ENCODE measurements at places on chromosomes 2 and 18.

DNA sequence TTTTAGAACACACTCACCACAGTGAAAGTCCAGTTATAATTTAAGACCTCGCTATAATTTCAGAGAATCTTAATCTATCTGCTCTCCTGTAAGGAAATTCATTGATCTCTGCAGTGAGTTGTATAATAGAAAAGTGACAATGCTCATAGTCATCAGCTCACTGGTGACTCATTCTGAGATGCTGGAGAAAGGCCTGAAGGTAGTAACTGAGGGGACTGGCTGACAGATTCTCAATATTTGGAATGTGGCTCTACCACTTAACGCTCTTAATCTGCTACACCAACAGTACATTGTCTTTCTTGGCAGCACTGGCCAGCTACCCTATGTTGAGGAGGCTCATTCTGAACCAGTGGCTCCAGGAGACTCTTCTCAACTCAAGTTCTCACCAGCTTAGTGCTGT lies 246.1 kb downstream of the RPRM start:
- DNase-seq = no peak

- DNase-seq = no peak
Observed at GRCh38 chr2:116537811-116538210, 1276.7 kb upstream of the DDX18 start.

DNA sequence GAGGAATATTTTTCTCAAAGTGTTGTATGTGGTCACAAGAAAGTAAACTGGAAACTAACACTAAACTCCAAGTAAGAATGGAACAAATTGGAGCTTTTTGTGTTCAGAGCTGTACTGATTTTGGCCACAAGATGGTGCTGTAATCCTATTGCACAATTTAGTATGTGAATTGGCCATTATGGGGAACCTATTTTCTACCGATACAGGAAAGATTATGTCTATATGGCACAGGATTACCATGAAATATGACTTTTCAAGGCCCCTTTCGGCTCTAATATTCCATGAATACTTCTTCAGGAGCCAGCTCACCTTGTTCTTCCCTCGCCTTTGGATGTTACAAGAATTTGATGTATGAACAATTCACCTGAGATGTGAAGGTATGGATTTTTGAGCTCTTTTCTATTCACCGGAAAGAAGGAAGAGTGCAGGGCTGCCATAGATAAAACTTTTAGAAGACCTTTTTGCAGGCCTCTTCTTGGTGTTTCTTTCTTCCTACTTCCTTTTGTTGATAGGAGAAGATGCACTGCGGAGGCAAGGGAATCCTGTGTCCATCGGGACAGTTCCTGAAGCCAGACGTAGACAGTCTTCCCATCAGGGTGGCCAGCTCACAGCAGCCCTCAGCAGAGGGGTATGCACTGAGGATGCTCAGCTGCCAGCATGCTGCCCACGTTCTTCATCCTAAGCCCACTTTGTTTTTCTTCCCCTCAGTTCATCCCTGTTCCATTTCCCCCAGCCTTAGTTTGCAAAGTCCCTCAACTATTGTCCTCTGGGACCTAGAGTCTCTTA lies 13.3 kb downstream of the MRPL44 start:
- no peak for DNase-seq

DNA sequence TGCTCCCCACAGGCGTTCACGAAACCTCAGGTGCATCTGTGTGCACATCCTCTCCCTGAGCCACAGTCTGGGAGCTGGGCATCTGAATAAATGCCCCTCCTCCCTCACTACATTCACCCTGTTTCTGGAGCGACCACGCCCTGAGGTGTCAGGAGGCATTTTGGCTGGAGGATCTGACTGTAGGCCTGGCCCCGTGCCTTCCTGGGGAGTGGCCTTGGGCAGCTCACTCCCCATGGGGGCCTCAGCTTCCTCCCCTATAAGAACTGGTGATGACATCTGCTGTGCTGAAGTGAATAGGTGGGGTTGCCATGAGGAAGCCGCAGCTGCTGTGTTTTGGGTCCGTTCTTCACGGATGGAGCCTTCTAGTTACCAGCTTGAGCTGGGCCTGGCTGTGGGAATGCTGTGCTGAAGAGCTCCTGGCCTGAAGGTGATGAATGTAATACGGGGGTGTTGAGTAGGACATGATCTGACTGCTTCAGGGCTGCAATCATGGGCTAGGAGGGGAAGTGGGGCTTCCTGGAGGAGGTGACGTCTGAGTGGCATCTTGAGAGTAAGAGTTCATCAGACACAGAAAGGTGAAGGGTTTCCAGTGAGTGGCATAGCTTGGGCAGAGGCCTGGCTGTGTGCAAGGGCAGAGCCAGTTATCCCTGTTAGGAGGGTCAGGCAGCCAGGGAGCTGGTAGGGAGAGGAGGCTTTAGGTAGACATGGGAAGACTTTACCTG lies 58.2 kb downstream of the GLI2 start:
- DNase-seq = no peak

DNA sequence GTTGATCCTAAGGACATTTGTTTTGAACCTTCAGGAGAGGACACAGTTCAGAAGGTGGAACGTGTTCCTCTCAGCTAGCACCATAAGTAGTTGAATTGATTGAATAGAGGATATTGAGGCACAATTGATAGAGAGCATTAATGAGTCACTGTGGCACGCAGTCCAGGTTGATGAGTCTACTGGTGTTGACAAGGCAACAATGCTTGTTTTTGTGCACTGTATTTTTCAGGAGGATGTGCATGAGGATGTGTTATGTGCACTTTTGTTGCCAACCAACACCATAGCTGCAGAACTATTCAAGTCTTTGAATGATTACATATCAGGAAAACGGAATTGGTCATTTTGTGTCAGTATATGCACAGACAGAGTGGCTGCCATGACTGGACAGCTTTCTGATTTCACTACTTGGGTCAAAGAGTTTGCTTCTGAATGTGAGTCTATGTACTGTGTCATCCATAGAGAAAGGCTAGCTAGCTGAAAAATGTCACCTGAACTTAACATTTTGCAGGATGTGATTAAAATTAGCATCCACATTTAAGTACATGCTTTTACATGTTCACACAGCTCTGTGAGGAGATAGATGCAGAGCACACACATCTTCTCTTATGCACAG lies 140.1 kb upstream of the B3GNT2 start:
- no peak for DNase-seq

GRCh38 chr2:233262562-233262961 lies 11.1 kb downstream of the ATG16L1 start:
- no peak for DNase-seq

DNA sequence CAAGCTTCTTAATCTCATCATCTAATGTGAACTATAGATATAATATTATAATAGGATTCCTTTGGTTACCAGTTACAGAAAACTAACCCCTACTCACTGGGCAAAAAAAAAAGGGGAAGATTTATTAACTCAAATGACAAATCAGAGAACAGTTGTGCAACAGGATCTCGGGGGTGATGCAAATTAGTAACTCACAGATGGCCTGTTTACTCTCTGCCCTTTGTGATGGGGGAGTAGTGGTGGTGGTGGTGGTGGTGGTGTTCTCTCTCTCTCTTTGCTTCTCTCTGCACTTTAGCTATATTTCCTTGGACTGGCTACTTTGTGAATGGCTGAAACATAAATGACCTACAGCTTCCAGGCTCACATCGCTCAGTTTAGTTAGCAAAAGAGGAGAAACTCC lies 59.0 kb downstream of the TMEM247 start:
- DNase-seq = no peak

GRCh38 chr2:73981081-73982001 lies 3.4 kb upstream of the TET3 start:
- no peak for DNase-seq

GRCh38 chr2:111167076-111167862 lies 46.6 kb downstream of the BCL2L11 start:
- DNase-seq = no peak

DNA sequence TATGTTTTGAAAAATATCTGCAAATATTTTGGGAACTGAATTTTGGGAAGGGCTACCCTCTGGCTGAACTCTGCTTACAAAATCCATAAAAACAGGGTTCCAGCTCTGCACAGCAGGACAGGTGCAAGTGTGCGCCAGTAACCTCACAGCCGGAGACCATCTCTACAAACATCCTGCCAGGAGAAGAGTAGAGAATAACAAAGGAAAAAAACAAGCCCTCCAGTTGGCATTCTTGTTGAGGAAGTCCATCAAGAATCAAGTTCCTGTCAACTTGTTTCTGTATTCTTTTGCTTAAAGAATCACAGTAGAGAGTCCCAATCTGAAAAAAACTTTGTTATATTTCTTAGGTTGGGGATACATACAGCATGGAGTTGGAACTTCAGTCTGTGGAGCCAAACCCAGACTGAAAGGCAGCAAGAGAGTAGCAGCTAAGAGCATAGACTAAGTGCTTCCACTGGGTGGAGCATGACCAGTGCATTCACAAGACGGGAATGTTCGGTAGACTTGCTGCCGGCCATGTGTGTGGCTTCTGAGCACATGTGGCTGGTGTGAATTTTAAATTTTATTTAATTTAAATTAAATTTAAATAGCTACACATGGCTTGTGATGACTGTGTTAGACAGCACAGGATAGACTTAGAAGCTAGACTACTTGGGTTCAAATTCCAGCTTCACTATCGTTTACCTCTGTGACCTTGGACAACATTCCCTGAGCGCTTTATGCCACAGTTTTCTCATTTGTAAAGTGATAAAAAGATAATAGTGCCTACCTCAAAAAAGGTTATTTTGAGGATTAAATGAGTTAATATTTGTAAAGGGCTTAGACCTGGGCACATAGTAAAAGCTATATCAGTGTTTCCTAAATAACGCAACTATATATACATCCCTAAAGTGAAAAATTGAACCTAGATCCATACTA lies 41.9 kb downstream of the SPTBN1 start:
- no peak for DNase-seq

GRCh38 chr2:109348671-109349502 lies 219.9 kb downstream of the SH3RF3 start:
- no peak for DNase-seq

DNA sequence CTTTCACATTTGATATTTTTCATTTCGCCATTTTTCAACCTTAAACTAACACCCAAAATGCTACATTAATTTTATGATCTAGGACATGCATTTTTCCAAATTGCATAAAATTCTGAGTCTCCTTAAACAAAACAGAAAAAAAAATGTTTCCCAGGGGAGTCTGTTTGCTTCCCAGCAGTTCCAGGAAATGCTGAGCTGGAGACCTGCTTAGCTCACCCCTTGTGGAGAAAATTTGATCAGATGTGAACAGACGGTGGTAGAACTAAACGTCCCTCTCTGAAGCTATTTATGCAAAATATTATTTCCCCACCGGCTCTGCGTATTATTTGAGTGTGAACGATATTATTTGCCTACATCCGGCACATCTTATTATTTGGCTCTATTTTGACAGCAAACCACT lies 74.9 kb upstream of the AGAP1 start:
- no peak for DNase-seq

- peak; percentile 78 for DNase-seq
Observed at GRCh38 chr2:20621366-20622295, 29.3 kb downstream of the HS1BP3 start.

GRCh38 chr2:99348173-99348572 lies 11.0 kb downstream of the EIF5B start:
- no peak for DNase-seq

GRCh38 chr2:27400348-27401135 lies 8.8 kb downstream of the PPM1G start:
- no peak for DNase-seq

GRCh38 chr18:32542221-32542798 lies 71.6 kb upstream of the GAREM1 start:
- no peak for DNase-seq

- no peak for DNase-seq
Observed at GRCh38 chr18:32804134-32804888, 31.5 kb upstream of the KLHL14 start.

DNA sequence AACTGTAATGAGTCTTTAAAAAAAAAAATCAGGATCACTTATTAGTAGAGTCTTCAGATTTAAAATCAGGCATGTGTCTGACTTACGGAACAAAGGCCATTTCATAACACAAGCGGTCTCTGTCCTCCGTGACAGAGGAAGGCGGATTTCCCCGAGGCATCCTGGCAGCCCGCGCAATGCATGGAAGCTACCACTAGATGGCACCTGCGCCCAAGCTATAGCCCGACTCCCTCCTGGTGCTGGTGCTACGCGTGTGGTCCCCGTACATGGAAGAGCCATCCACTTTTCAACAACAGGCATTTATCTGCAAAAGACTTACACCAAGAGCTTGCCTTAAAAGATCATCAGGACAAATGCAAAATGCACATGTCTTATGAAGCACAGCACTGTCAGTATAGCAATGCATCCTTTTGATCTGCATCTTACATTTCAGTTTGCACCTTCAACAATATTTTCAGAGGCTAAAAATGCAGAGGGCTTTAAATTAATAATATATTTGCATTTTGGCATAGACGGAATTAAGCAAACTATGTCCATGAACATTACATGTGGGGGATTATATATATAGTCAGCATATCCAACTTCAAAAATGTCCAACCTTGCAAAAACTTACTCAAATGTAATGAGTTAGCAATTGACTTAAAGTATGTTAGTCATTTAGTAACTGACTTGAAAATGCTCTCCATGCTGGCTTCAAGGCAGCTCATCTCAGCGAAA lies 96.0 kb downstream of the ZNF516 start:
- peak; percentile 100 for DNase-seq

DNA sequence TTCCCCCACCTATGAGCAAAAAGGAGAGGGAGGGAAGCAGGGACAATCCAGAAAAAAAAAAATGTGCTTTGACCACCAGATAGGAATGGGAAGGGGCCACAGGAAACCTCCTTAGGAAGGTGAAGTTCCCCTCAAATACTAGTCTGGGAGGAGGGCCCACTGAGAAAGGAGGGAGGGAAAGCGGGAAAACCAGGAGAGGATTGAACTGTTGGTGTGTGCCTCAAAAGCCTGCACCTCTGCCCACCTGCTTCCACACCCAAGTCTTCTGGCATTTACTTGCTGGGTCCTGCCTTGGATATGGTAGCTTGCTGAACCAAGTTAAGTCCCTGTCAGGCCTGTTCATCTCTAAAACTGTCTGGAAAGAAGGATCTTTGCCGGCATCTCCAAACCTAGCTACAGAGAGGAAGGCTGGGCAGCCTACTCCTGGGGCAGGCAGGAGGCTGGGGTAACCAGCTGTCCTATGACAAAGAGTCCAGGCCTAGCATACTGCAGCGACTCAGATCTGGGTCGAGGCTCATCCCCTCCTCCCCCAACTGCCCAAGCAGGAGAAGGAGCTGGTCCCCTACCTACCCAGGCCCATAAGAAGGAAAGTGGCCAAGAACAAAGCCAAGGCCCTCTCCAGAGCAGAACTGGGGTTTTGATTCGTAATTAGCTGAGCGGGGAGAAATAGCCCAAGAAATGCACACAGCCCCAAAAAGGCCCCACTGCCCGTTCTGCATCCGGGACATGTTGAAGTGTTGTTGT lies 3.0 kb downstream of the EN1 start:
- DNase-seq = no peak

DNA sequence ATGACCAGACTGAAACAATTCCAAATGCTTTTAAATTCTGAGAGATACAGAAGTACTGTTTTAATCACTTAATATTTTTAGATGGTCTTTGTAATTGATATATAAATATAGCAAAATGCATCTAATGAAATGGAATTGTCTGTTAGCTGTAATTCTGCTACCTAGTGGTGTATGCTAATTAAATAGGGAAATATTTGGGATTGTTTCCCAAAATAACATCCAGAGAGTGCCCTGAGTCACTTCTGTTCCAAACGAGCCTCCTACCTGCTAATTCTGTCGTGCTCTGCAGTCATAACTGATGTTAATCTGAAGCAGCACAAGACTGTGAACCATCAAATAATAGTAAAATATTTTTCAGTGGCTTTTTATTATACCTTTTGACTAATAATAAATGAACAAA lies 71.4 kb upstream of the NOSTRIN start:
- no peak for DNase-seq

Data from D721Med (cell line).